ENCODE measurements at places on chromosomes 1 and 21.
A peak's percentile ranks its signal among the peaks of the same experiment; 100 is the strongest.

DNA sequence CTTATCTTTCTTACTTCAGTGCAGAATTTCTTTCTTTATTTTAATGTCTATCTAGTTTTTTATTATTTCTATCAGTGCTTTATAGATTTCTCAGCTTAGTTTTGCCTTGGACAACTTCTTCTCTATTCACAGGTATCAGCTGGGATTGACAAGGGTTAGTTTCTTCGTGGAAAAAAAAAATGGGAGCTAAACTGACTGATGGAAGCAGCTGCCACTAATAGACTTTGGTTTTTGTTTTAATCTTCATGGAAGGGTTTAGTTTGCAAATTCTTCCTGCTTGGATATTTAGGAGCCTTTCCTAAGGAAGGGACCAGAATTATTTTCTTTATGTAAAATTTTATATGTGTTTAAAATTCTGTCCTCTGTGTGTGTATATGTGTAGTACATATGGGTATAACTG, 306.1 kb upstream of the FMN2 start:
- DNase-seq: no peak

- DNase-seq: no peak
Measured at GRCh38 chr1:32764826-32765569, 52.2 kb downstream of the YARS1 start.

GRCh38 chr1:54002544-54003248, 15.3 kb downstream of the LDLRAD1 start:
- no peak for DNase-seq

DNA sequence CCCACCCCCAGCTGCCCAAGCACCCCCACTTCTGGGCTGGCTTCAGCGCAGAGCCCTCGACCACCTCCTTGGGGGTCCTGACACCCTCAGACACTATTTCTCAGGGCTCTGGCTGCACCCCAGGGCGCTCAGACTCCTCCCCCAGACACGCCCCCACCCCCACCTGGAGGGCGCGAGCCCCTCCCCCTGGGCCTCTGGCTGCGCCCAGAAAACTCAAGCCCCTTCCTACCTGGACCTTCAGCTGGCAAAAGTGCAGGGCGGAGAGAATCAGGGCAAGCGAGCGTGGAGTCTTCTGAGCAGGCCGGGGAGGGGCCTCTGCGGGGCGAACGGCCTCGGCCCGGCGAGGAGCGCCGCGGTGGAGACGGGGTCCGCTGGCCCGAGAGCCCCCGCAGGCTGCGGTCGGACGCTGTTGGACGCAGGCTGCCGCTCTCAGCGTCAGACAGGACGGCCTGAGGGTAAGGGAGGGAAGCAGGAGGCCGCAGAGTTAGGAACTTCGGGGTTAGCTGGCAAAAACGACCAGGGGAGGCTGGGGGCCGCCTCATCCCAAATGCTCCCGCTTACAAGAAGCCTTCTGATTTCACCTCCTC, 17.4 kb upstream of the NBPF1 start:
- no peak for DNase-seq

DNA sequence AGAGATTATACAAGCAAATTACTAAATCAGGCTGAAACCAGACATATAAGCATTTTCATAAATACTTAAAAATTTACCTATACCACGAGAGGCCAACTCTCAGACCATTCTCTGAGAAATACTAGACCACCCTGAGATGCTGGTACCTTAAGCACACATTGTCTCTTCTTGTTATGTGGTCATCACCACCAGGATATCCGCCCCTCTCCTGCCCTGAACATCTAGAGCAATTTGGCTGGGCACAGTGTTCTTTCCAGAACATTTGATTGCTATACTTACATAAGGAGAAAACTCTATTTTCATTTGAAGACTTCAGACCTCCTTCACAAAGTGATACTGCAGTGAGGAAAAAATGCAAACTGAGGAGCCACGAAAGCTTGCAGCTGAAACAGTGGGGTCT, 36.2 kb upstream of the DUSP10 start:
- DNase-seq: no peak

- DNase-seq: no peak
Measured at GRCh38 chr1:226404063-226404903, 3.6 kb downstream of the PARP1 start.

- no peak for DNase-seq
Measured at GRCh38 chr1:31111290-31111951, 45.9 kb upstream of the PUM1 start.

- DNase-seq: no peak
Measured at GRCh38 chr1:114595602-114596001, 14.2 kb upstream of the BCAS2 start.

DNA sequence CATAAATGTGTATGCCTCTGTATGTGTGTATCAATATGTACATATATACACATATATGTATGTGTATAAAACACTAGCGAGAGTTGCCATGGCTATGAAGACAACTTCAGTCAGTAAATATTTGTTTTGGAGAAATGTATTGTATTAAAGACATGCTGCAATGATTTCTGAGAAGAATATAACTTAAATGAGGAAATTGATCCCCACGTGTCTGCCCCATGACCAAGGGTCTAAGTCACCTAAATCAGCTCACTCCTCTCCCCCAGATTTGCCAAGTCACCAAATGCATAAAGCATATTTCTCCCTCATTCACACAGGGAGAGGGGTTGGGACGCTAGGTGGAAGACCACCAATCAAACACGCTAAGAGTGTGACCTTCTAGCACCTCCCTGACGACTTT, 58.3 kb upstream of the LYST start:
- peak; percentile 12 for DNase-seq

GRCh38 chr1:54543729-54544496, 4.1 kb upstream of the ACOT11 start:
- no peak for DNase-seq

GRCh38 chr1:94093996-94094395, 27.0 kb downstream of the ABCA4 start:
- no peak for DNase-seq

- no peak for DNase-seq
Measured at GRCh38 chr1:65224681-65225091, 76.7 kb downstream of the AK4 start.

DNA sequence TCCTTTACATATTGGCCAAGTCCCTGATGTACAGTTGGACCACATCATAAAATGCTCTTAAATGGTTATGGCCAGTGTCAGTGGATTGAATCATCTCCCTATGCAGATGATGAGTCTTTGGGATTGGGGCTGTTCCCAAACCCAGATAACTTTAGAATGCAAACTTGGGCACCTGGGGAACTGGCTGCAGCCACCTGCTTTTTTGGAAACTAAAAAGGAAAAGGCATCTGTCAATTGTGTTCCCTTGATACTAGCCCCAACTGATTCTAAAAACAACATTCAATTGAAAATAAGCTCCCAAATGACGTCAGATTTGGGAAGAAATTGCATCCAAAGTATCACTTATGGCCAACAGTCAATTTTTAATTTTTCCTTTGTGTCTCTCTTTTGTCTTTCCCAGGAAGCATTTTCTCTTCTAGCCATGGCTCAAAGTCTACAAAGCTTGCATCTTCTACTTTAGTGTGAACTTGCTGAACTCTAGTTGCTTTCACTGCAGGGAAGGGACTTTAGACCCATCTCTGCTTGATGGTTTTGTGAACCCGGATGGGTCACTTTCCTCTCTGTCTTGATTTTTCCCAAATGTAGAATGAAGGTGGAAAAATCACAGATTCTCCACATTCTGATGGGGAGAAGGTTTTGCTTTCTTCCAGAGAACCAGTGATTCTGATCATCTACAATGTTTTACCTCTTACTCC, 402.3 kb upstream of the USP24 start:
- no peak for DNase-seq

DNA sequence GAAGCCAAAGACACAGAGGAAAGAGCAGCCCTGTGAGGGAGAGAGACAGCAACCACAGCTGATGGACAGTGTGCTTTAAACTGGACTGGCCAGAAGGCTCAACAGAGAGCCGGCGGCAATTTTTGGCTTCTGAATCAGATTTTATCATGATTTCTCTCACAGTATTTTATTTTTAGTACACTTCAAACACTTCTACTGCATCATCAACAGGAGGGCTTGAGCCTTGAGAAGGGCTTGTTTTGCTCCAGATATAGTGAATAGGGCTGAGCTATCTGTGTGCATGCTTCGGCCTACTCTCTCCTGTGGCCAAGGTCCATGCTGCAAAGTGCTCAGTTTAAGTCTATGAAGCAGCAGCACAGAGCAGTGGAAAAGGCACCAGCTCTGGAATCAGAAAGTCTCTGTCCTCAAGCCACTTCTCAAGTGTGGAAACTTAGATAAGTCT, 33.3 kb downstream of the ADCY10 start:
- no peak for DNase-seq

DNA sequence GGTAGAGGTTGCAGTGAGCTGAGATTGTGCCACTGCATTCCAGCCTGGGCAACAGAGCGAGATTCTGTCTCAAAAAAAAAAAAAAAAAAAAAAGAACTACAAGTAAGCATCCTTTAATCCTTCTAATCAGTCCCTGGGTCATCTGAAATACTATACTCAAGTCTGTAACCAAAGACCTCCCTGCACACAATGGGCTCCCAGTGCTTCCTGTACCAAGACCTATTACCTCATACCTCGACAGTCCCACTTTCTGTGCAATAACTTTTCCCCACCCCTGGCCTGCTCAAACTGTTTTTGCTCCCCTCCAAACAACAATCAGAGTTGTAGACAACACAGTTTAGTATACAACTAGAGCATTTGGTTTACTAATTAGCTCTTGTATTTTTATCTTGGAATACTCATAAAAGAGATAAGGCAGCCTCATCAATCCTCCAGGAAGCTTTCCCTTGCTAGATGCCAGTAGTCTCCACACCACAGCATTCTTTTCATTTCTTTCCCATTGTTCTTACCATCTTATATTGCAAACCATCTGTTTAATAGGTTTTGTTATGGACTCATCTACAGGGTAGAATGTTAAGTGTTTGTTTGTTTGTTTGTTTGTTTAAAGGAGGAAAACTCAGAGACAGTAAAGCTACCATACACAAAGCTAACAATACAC, 19.2 kb upstream of the RLF start:
- DNase-seq: no peak

DNA sequence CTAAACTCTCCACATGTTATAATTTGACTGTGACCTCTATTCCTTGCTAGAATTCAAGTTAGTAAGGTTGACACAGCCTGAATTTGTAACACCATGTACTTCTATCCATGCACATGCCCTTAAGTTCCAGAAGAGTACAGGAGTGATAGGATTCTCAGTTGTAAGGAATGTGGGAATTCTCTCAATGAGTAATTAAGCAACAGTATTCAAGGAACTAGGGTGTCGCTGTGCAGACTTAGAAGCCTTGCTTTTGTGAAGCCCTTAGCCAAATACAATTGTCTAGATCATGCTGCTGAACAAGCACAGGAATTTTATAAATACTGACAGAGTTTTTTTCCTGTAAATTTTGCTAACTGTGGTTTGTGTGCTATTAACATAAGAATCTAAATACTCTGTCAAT, 276.3 kb upstream of the PTBP2 start:
- no peak for DNase-seq

DNA sequence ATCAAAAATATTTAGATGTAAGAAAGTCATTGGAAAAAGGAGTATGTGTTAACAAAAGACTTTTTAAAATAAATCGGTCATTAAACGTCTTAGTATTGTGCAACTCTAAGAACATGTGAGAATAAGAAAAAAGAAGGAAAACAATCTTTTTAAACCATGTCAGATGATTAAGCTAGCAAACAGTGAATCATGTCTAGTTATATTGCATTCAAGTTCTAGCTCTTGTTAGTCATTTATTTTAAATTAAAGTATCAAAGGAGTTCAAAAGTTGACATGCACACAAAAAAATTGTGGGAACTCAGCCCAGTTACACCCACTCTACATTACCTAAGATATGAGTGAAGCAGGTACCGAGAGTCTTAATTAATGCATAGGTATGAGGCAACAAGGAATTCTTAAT, 9.8 kb downstream of the FRRS1 start:
- no peak for DNase-seq

- DNase-seq: peak; percentile 56
Measured at GRCh38 chr1:22208268-22208972, 65.5 kb upstream of the WNT4 start.

GRCh38 chr1:37158113-37158749, 123.9 kb upstream of the GRIK3 start:
- DNase-seq: no peak

GRCh38 chr1:67342076-67342890, 34.6 kb downstream of the IL12RB2 start:
- DNase-seq: no peak

GRCh38 chr1:39666772-39667171, 5.1 kb downstream of the NT5C1A start:
- no peak for DNase-seq

Measured in NCI-H1417 (cell line).